ENCODE measurements at places on chromosomes 13 and 19. TPM values are rescaled to one million over a fixed set of nuclear protein-coding genes. Genes with fewer than 3 reads are reported as not detected.

GRCh38 chr13:93289053-93289452, 62.4 kb downstream of the GPC6 start:
- DNase-seq, result no peak

The IGFLR1 gene
- total RNA-seq, result 140 TPM

DNA sequence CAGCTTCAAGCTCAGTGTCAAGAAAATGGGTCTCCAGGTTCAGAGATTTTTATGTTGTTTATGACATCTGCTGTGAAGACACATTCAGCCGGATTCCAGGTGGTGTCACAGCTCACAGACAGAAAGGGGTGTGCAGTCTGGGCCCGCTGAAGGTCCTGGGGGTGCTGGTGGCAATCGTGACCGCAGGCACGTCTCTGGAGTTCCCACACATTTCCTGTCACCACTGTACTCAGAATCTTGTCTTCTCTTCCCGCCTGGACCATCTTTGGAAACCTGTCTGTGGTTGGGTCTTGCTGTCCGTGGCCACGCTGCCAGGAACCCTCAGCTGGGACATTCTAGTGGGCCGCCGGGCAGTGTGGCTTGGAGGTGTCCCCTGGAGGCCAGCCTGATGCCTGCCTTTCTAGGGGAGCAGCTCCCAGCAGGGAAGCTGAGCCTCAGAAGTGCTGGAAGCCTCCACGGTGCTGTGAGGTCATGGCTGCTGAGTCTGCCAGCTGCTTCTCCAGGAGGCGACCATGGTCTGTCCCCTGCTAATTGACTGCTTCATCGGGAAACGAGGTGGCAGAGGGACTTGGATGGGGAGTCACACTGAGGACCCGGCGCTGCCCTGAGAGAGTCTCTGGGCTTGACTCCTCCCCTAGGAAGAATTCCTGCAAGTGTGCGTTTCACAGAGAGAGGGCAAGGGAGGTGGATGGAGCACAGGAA, 3.7 kb downstream of the TEX29 start:
- peak; percentile 31 for DNase-seq

The COPE gene
- 183 TPM for total RNA-seq

GRCh38 chr19:18439025-18439909, 1.3 kb upstream of the ISYNA1 start:
- DNase-seq, result no peak

The ZNF442 gene
- total RNA-seq, result 1.5 TPM

The TPTE2 gene
- 0.22 TPM for total RNA-seq

DNA sequence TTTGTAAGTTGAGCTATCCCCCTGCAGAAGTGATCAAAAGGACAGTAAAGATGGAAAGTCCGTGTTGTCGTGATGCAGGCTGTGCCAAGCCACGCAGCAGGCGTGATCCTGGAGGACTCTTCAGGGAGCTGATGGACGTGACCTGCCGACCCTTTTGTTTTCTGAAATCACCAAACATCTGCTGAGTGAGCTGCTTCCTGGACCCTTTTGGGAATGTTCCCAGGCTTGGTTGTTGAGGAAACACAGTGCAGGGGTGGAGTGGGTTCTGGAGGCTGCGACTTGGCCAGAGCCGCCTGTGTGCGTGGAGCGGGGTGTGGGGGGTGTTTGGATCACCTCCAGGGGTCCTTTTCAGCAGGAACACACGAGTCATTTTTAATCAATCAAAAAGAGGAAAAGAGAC, 15.4 kb upstream of the CPAMD8 start:
- no peak for DNase-seq

The CACNG6 gene
- total RNA-seq, result not detected

- DNase-seq, result no peak
Measured at GRCh38 chr13:27628081-27628480, 6.4 kb downstream of the POLR1D start.

DNA sequence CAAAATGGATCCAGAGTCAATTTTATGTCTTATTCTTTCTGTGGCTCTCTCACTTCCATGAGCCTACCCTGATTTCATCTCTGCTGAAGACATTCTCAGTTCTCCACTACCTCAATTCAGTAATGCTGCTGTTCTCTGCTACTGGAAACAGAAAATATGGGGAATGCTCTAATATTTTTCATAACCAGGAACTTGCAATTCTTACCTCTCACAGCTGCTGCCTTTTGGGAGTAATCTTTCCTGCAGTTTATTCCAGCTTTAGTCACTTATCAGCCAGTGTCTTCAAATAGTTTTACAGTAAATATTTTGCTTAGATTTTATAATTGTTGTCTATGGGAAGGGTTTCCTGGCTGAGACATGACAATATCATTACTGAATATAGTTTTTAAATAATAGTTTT, 145.1 kb upstream of the UFM1 start:
- no peak for DNase-seq

The UBAC2 gene
- 63.7 TPM for total RNA-seq

GRCh38 chr13:52725302-52725701, 14.3 kb downstream of the CNMD start:
- DNase-seq, result no peak

DNA sequence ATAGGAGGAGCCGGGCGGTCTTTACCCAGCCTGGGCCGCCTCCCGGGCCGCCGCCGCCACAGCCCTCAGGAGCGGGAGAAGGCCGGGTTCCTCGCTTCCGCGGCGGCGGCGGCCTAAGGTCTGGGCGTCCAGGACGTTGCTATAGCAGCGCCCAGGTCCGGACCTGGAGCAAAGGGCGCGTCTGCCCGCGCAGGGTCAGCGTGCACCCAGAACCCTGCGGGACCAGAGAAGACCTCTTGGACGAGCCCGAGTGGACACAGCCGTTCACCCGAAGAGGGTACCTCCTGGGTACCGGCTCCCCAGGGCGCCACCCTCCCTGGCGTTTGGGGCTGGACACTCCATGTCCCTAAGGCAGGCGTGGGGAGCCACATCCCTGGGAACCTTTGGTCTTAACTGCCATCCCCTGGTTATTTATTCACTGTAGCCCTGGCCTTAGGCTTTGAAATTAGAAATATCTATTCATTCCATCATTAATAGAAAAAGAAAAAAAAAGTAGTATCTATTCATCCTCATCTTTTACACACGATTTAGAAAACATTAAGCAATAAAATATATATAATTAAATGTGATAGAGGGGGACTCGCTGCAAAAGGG, 2.4 kb downstream of the DZIP1 start:
- DNase-seq, result peak; percentile 17

The FFAR2 gene
- not detected for total RNA-seq

The TNFRSF19 gene
- not detected for total RNA-seq

DNA sequence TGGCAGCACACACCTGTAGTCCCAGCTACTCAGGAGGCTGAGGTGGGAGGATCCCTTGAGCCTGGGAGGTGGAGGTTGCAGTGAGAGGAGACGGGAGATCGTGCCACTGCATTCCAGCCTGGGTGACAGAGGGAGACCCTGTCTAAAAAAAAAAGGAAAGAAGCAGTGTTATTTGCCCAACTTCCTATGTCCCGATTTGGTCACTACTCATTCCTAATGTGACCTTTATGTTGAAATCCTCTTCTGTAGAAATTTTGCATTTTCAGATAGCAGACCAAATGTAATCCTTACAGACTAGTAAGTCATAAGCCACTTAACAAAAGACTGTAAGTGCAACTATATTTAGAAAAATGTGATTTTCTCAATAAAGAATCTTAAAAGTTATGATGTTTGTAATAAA, 18.2 kb upstream of the STK24 start:
- DNase-seq, result no peak

DNA sequence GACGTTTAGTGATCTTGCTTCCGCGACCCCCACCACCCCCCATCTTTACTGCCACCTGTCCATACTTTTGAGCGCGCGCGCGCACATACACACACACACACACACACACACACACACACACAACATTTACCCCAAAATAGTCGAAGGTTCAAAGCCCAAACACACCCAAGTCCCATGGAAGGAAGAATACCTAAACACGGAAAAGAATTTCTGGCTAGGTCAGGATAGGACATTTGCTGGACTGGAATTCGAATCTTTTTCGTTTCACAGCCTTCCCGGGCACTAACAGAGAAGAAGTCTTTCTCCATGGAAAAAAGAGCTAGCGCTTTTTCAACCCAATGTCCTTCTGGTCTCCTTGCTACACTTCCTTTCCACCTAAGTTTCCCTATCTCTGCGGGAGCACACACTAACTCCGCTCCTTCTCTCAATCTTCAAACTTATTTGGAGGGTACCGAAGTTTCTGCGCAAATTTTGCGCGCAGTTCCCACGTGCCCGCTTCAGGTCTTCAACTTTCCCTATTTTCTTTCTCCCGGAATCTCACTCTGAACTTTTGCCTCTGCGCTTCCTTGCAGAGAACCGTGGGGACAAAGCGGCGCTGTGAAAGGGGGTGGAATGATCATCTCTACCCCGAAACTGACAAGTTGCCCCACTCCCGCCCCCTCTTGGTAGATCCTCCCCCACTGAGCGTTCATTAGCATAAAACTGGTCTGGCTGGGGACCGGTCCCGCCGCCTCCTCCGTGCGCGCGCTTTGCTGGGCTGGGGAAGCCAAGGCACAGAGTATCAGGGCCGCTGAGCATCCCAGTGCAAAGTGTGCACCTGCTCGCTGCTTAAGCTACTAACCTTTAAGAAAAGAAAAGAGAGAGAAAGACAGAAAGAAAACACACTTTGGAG, 2.7 kb downstream of the DACH1 start:
- peak; percentile 24 for DNase-seq

DNA sequence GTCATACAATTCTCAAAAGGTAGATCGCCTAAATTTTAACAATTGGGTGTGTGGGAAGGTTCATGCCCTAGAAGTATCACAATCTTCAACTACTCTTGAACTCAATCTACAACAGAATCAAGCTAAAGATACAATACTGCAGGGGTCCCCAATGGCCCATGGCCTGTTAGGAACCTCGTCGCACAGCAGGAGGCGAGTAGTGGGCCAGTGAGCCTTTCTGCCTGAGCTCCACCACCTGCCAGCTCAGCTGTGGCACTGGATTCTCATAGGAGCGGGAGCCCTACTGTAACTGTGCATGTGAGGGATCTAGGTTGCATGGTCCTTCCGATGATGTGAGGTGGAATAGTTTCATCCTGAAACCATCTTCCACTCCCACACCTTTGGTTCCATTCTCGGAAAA, 230.6 kb downstream of the KLF12 start:
- DNase-seq, result no peak

The N4BP2L2 gene
- 84.5 TPM for total RNA-seq

- DNase-seq, result no peak
Measured at GRCh38 chr19:23913931-23914330, 755 bp upstream of the ZNF726 start.

The GIPR gene
- 5.9 TPM for total RNA-seq

DNA sequence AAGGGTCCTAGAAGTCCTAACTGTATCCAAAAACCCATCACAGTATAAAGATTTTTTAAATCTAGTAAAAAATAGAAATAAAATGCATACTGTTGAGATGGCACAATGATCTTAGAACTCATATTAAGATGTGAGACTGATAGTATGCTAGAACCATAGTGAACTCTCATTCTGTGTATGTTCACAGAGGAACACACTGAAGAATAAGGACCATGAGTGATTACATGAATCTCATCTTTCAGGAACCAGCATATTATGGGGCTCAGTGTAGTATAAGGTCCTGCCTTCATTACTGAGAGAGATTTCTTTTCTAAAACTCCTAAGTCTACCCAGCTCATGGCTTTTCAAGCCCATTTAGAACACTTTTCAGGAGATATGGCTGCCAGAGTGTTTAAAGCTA, 59.8 kb upstream of the RFC3 start:
- DNase-seq, result no peak

GRCh38 chr13:43799191-43799590, 12.4 kb upstream of the ENOX1 start:
- DNase-seq, result peak; percentile 10

DNA sequence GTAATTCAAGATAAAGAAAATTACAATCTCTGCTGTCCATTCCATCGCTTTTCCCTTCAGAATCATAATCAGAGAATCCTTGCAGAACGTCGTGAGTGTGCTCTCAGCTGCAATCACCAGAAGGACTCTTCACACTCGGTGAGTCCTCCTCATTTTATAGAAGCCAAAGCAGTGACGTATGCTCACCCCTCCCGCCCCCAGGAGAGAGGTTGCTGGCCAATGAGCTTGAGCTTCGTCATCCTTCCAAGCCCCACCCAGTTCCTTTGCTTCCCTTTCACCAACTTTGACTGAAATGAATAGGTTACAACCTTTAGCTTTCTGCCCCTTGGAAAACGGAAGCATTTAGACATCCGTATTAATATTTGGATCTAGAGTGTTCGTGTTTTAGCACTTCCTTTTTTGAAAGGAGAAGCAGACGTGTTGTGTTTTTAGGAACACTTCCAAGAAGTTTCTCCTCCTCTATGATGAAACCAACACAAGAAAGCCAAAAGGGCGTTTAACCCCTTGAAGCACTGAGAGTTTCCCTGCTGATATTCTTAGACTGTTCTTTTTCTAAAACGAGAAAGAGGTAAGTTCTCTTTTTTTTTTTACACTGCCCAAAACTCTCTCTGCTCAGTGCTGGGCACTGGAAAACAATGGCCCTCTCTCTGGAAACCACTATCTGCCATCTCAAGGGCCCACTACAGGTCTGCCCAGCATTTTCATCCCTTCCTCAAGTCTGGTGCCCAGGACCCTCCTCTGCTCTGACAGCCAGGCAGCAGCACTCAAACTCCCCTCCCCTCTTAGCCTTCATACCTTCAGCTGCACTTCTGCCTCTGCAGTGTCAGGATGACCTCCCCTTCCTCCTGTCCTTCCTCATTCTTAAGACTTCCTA, 44.3 kb upstream of the CEACAM21 start:
- peak; percentile 92 for DNase-seq

DNA sequence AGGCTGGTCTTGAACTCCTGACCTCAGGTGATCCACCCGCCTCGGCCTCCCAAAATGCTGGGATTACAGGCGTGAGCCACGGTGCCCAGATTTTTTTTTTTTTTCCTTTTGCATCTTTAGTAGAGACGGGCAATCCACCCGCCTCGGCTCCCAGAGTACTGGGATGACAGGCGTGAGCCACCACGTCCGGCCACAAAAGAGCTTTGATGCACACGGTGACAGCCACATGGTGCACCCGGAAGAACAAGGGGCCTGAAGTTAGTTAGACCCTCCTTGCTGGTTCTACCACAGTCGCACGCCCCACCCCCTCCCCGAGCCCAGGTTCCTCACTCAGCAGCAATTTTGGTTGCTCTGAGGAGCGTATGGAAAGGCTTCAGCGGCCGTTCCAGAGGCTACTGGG, 54.2 kb upstream of the USE1 start:
- DNase-seq, result peak; percentile 22

The ZNF491 gene
- total RNA-seq, result 0.76 TPM

The TBXA2R gene
- 3.0 TPM for total RNA-seq

- peak; percentile 82 for DNase-seq
Measured at GRCh38 chr19:1259206-1259875, 9.8 kb upstream of the CIRBP start.

DNA sequence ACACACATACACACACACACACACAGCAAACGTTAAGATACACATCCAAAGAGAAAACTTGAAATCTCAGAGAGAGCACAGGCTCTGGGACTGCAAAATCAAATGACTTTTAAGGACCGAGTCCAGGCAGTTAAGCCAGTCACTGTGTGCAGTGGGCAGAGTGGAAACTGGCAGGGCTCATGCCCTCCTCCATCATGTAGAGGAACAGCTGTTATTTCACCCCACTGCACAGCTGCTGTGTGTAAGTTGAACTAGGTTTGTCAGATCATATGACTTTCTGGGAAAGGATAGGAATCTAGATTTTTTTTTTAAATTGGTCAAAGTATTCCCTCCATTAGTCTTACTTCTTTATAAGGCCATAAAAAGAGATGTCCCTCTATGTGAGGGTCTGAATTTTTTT, 1002.1 kb downstream of the UQCRFS1 start:
- DNase-seq, result no peak

The ZNF430 gene
- total RNA-seq, result 20.4 TPM

The MCEMP1 gene
- total RNA-seq, result not detected
